Activated naive CD4-positive, alpha-beta T cell treated with anti-CD3 and anti-CD28 coated beads, Interleukin-2, amount 10 ng/mL, durations not matched to agents 7 days and 5 days (primary cell): ENCODE measurements at places on chromosomes 7 and 10.

DNA sequence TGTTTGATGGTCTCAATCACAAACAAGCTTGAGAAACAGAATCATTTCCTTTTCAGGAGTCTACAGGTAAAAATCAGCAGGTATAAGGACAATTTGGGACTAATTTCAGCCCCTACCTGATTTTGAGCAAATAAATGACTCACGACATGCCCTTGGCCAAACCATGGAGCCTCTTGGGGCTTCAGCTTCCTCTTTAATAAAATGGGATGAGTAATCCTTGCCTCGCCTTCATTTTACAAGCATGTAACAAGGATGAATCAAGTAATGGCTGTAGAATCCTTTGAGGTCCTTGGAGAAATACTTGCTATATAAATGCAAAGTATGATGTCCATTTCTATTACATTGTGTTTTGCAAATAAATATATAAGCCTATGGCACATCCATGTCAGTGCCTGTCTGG lies 212.8 kb upstream of the PODXL start:
- no peak overlapping the region for H3K27ac ChIP-seq
- no peak overlapping the region for H3K4me3 ChIP-seq
- no peaks in the 10 kb centered on the region for H3K36me3 ChIP-seq
- no peaks in the 10 kb centered on the region for H3K4me1 ChIP-seq
- DNase-seq, result no peak
- H3K27me3 ChIP-seq, result no peaks in the 10 kb centered on the region

DNA sequence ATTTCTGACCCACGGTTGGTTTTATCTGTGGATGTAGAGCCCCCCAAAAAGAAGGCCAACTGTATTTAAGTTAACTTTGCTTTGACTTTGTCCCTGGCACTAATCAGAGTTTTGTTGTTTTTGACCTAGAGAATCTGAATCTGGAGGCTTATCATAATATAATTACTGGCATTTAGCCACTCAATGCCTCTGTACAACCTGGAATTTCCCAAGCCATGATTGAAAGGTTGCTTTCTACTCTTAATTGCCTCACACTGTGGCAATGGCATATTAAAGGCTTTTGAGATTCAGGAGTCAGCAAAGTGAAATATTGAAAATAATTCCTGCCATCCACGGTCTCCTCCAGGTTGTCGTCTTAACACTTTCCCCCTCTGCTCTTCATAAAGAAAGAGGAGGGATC lies 205.2 kb upstream of the GHITM start:
- H3K27me3 ChIP-seq, result peaks cover 5% of the 10 kb centered on the region
- H3K36me3 ChIP-seq, result no peaks in the 10 kb centered on the region
- DNase-seq, result no peak
- no peak overlapping the region for H3K4me3 ChIP-seq
- no peak overlapping the region for H3K27ac ChIP-seq
- no peaks in the 10 kb centered on the region for H3K4me1 ChIP-seq

- no peak for DNase-seq
- H3K27ac ChIP-seq, result no peak overlapping the region
- H3K27me3 ChIP-seq, result no peaks in the 10 kb centered on the region
- no peak overlapping the region for H3K4me3 ChIP-seq
- H3K36me3 ChIP-seq, result peaks cover 3% of the 10 kb centered on the region
Measured at GRCh38 chr7:7790041-7790741, 71.8 kb upstream of the RPA3 start.

- no peak overlapping the region for H3K27ac ChIP-seq
- no peak for DNase-seq
Measured at GRCh38 chr7:108026116-108026515, 23.2 kb upstream of the LAMB1 start.

DNA sequence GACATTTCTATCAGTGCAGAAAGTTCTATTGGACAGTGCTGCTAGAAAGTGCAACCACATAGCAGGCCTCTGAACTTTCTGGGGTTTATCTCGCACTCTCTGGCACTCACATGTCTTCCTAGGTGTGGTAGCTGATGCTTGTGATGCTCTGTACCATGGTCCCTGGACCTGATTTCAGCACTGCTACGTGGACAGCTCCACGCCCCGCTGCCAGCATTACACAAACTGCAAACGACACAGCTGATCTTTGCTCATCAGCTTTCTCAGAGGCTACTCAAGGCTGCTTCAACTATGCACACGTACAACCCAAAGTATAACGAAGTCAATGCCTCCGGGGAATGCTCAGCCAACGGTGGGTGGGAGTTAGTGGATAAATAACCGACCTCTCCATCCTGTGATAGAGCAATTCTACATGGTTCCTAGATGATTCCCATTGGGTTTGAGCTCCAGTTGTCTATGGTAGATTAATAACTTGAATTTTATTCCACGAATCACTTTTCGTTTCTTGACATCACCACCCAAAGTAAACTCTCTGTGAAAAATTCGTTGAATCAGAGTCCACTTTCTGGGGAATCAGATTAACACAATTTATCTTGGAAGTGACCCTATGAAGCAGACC lies 302.5 kb downstream of the ACTR3B start:
- H3K4me1 ChIP-seq, result no peaks in the 10 kb centered on the region
- peak; percentile 44 for DNase-seq
- H3K27ac ChIP-seq, result no peak overlapping the region
- H3K27me3 ChIP-seq, result no peaks in the 10 kb centered on the region
- H3K4me3 ChIP-seq, result no peak overlapping the region

- no peak overlapping the region for H3K4me3 ChIP-seq
- DNase-seq, result no peak
- peaks cover 17% of the 10 kb centered on the region for H3K27me3 ChIP-seq
- H3K4me1 ChIP-seq, result no peaks in the 10 kb centered on the region
- H3K27ac ChIP-seq, result no peak overlapping the region
- H3K36me3 ChIP-seq, result no peaks in the 10 kb centered on the region
Measured at GRCh38 chr10:72682638-72683037, 9.3 kb upstream of the MCU start.

DNA sequence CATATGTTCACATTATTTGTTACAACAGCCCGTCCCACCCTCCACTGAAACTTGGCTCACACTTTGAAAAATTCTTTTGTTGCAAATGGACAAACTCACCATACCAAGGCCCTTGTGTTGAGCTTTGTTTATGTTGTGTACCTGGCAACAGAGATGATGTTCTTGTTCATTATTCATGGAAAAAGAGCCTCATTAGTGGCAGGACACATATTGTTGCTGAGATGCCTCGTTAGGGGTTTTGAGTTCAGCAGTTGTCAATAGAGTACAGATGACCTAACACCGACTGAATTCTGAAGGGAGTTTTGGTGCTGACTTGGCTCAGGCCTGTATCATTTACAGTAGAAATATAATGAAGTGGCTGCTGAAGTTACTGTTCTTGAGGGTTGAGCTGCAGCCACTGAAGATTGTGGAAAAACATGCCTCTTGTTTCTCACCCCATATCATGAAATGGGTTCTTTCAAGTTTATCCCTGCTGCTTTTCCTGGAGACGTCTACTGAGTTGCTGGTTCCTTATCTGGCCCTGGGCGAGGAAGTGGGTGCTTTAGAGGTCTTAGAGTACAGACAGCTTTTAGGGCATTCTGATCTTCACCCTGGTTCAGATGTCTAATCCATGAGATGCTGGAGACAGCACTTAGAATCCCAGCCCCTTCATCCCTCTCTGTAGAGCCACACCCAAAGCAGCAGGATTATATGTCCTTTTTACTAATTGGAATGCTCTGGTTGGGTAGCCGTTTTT lies 149.7 kb downstream of the WNT2 start:
- DNase-seq, result no peak
- no peaks in the 10 kb centered on the region for H3K4me1 ChIP-seq
- H3K27me3 ChIP-seq, result no peaks in the 10 kb centered on the region
- H3K36me3 ChIP-seq, result no peaks in the 10 kb centered on the region

DNA sequence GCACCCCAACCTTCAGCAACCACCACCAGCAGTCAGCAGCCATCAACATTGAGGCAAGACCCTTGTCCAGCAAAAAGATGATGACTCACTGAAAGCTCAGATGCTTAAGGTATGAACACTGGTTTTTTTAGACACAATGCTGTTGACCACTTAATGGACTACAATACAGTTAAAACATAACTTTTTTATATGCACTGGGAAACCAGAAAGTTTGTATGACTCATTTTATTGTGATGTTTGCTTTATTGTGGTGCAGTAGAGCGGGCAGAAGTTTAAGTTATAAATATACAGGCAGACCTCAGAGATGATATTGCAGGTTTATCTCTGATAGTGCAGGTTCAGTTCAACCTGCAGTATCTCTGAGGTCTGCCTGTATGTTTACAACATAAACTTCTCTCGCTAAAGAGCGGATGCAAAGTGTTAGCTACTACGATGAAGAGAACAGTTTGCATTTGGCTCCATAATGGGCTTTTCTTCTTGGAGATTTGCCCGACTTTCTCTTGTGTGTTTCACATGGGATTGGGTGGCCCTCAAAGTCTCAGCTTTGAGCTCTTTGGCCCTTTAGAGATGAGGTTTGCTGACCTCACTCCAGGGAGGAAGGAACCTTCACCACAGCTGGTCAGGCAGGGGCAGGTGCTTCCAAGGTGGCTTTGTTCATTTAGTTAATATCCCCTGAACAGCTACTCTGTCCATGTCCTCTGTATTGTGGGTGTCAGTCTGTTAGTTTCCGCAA lies 84.4 kb upstream of the SHH start:
- no peaks in the 10 kb centered on the region for H3K4me1 ChIP-seq
- H3K4me3 ChIP-seq, result no peak overlapping the region
- H3K27me3 ChIP-seq, result peaks cover 17% of the 10 kb centered on the region
- DNase-seq, result no peak

- no peaks in the 10 kb centered on the region for H3K27me3 ChIP-seq
- H3K4me1 ChIP-seq, result peaks cover 2% of the 10 kb centered on the region
- H3K27ac ChIP-seq, result no peak overlapping the region
- no peak overlapping the region for H3K4me3 ChIP-seq
- DNase-seq, result no peak
Measured at GRCh38 chr10:72796042-72796441, 97.5 kb upstream of the OIT3 start.

- H3K4me1 ChIP-seq, result no peaks in the 10 kb centered on the region
- H3K4me3 ChIP-seq, result no peak overlapping the region
- DNase-seq, result no peak
- H3K27ac ChIP-seq, result no peak overlapping the region
Measured at GRCh38 chr7:35375516-35375915, 121.6 kb upstream of the TBX20 start.

GRCh38 chr10:91576096-91576545 lies 56.8 kb downstream of the PPP1R3C start:
- no peak overlapping the region for H3K27ac ChIP-seq
- no peaks in the 10 kb centered on the region for H3K4me1 ChIP-seq
- no peak for DNase-seq
- H3K4me3 ChIP-seq, result no peak overlapping the region

DNA sequence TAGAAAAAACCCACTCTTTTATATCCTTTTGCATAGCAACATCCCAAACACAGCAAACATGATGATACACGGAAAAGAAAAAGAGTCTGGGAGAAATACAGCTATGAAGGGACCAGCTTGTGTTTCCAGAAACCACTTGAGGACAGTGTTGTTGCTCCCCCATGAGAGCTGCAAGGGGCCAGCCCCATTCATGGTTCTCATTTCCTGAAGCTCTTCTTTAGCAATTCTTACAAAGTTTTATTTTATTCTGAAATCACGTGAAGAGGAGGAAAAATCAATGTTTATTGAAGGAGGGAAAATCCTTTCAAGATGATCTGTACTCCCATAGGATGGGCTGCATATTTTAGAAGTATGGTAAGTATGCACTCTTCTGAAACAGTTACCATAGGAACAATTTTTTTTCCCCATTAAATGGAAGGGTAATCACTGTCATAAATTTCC lies 17.5 kb upstream of the PRTFDC1 start:
- H3K4me1 ChIP-seq, result peaks cover 5% of the 10 kb centered on the region
- no peaks in the 10 kb centered on the region for H3K36me3 ChIP-seq
- DNase-seq, result no peak
- H3K27me3 ChIP-seq, result peaks cover 4% of the 10 kb centered on the region
- no peak overlapping the region for H3K27ac ChIP-seq
- no peak overlapping the region for H3K4me3 ChIP-seq

DNA sequence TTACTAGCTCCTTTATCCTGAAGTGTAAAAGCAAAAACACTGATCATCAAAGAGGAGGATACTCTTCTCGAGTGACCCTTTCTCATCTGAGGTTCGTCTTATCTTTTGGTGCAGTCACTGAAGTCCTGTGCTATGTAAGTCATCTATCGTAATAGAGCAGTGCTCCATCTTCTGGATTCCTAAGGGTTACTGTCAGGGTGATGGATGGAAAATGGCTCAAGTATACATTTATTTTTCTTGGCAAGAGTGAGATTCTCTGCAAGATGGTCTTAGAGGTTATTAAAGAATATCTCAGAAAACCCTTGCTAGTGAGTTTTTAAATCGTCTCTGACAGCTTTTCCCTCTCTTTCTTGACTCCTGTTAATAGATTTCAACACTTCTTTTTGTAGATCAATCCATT lies 12.4 kb downstream of the PRKG1 start:
- peaks cover 4% of the 10 kb centered on the region for H3K27me3 ChIP-seq
- H3K36me3 ChIP-seq, result no peaks in the 10 kb centered on the region
- no peak overlapping the region for H3K4me3 ChIP-seq
- DNase-seq, result no peak
- no peak overlapping the region for H3K27ac ChIP-seq

DNA sequence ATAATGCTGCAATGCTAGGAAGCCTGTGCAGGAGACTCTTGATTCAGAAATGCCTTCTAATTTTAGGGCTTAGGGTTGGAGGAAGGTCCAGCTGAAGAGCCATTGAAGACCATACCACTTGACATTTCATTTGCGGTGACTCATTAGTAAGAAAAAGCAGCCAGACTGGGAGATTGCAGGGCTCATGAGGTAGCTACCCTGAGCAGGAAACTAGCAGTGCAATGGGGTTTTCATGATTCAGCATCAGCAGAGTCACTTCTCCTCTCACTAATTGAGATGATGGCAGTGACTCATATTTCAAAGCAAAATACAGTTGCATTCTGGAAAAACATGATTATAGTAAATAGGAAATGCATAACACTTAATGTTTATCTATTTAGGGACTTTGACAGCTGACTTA lies 434.1 kb downstream of the DNAJB9 start:
- no peak overlapping the region for H3K27ac ChIP-seq
- no peak for DNase-seq
- no peak overlapping the region for H3K4me3 ChIP-seq
- H3K4me1 ChIP-seq, result no peaks in the 10 kb centered on the region

DNA sequence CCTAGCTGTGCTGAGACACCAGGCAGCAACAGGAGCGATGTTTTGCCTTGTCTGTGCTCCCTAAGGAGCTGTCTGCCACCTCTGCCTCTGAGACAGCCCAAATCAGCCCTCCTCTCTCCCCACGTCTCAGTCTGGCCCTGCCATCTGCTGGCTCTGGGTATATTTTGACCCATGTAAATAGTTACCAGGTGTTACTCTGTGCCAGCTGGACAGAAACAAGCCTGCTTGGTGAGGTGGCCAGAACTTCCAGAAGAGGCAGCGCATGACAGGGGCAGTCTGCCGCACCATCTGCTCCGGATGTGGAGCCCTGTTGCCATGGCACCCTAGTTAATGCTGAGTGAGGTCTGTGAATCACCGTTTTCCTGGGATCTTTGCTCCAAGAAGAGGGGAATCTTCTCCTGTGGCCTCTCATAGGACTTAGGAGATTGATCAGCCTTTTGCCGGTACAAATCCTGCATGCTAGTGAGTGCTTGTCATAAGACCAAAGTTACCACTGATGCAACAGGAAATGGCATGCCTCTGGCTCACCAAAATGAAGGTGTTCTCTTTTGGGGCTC lies 31.8 kb downstream of the GSTO2 start:
- peak; percentile 45 for DNase-seq
- H3K27ac ChIP-seq, result peak overlapping the region; percentile 65
- no peak overlapping the region for H3K4me3 ChIP-seq
- peaks cover 38% of the 10 kb centered on the region for H3K4me1 ChIP-seq
- H3K27me3 ChIP-seq, result peaks cover 29% of the 10 kb centered on the region
